Testis (tissue), 5 donors: ENCODE measurements at places on chromosomes 11 and 22. TPM values are rescaled to one million over a fixed set of nuclear protein-coding genes. Genes with fewer than 3 reads are reported as not detected.

Gene DSCAML1
- 6.1 TPM for total RNA-seq

Gene PLEKHA7
- 64.9 TPM for total RNA-seq

Gene PKDREJ
- total RNA-seq, result 3.4 TPM

Gene MOGAT2
- 0.31 TPM for total RNA-seq

Gene MMP10
- 0.19 TPM for total RNA-seq

Gene CHST1
- total RNA-seq, result 10.6 TPM

Gene BEST1
- total RNA-seq, result 21.0 TPM

Gene MFRP
- not detected for total RNA-seq

Gene TMEM86A
- 6.1 TPM for total RNA-seq

Gene HEPHL1
- total RNA-seq, result 0.24 TPM

Gene A4GALT
- total RNA-seq, result 15.7 TPM

Gene TRIM51
- total RNA-seq, result 0.56 TPM

Gene TTC12
- 81.3 TPM for total RNA-seq

Gene OVCH2
- 0.39 TPM for total RNA-seq

Gene TMPRSS4
- total RNA-seq, result 1.3 TPM

Gene ALDH3B1
- total RNA-seq, result 5.3 TPM

Gene TRIM48
- not detected for total RNA-seq

Gene PGA4
- 0.56 TPM for total RNA-seq

Gene ENDOD1
- 55.6 TPM for total RNA-seq

Gene MS4A12
- total RNA-seq, result 0.74 TPM

Gene FGF19
- 0.31 TPM for total RNA-seq

Gene OR56A1
- 0.16 TPM for total RNA-seq

Gene FIBIN
- 5.3 TPM for total RNA-seq

Gene NPTXR
- total RNA-seq, result 12.6 TPM

Gene CLDN5
- total RNA-seq, result 29.2 TPM

Gene MYOD1
- total RNA-seq, result 1.4 TPM

Gene OR4A16
- total RNA-seq, result 0.50 TPM

Gene CDC42EP2
- total RNA-seq, result 3.5 TPM

Gene GGTLC2
- 2.8 TPM for total RNA-seq

Gene SYT9
- total RNA-seq, result 2.7 TPM

Gene OR4D5
- 4.0 TPM for total RNA-seq

Gene TPP1
- total RNA-seq, result 134 TPM

Gene OVOL1
- total RNA-seq, result 33.9 TPM

Gene SLC39A13
- total RNA-seq, result 98.1 TPM

Gene TUBA8
- total RNA-seq, result 17.2 TPM

Gene JHY
- 32.7 TPM for total RNA-seq

Gene OR1S2
- total RNA-seq, result not detected

Gene FHIP1B
- 156 TPM for total RNA-seq

Gene DRD4
- 3.3 TPM for total RNA-seq

Gene NXPE4
- not detected for total RNA-seq

Gene TYR
- total RNA-seq, result 0.25 TPM

Gene DEFB131B
- not detected for total RNA-seq

Gene PIM3
- total RNA-seq, result 68.2 TPM

Gene ZNF143
- 37.2 TPM for total RNA-seq

Gene OR5B21
- total RNA-seq, result 0.62 TPM

Gene CSF2RB
- 2.3 TPM for total RNA-seq

Gene RASL10A
- total RNA-seq, result 10.4 TPM

Gene HIPK3
- 90.2 TPM for total RNA-seq

Gene APOBEC3B
- total RNA-seq, result 1.4 TPM

Gene CALCA
- not detected for total RNA-seq

Gene MUC5AC
- 0.31 TPM for total RNA-seq

Gene RFPL2
- total RNA-seq, result not detected

Gene IL17REL
- total RNA-seq, result 0.25 TPM

Gene OLFML1
- 2.9 TPM for total RNA-seq
